ENCODE measurements at places on chromosomes 2 and 18.

DNA sequence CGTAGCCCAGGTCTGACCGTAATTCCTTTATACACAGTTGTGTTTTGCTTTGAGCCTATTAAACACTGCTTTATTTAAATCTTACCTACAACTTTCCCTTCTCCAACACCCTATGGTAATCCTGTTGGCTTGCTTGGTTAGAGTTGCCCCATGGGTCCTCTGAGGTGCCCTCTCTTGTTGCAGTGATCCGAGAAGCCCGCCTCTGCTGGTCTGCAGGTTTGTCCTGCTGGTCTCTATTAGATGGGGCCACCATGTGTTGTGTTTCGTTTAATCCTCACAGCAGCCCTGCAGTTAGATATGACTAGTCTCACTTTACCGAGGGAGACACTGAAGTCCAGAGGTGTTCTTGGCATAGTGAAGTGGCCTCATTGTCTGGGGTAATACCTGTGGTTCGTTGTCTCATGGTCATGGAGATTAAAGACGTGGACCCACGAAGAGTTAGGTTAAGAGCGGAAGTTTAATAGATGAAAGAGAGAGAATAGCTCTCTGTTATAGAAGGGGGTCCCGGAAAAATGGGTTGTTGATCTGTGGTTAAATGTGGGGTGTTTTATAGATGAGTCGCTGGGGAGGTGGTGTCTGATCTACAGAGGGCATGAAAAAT lies 7.2 kb upstream of the PDIA6 start:
- H3K27me3 ChIP-seq: peaks cover 10% of the 10 kb centered on the region
- H3K4me3 ChIP-seq: no peak overlapping the region
- H3K4me1 ChIP-seq: peaks cover 14% of the 10 kb centered on the region

DNA sequence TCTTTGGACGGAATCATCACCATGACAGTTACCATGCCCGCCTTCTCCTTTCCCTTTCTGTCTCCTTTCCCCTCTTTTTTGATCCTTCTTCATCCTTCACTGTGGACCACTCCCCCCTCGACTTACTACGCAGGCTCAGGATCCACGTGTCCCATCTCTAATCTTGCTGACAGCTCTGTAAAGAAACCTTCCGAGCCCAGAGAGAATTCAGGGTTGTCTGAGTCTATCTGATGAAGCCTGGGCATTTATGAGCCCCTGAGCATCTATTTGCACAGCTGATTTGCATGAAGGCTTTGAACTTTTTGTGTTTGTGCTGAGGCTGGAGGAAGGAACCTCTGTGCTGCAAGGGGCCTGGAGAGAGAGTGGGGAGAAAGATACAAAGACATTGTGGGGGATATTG lies 50.7 kb downstream of the CIB4 start:
- no peaks in the 10 kb centered on the region for H3K36me3 ChIP-seq
- no peak overlapping the region for H3K4me3 ChIP-seq
- no peak for DNase-seq
- peak overlapping the region; percentile 18 for H3K27ac ChIP-seq

- H3K4me3 ChIP-seq: no peak overlapping the region
- H3K27ac ChIP-seq: no peak overlapping the region
- peaks cover 16% of the 10 kb centered on the region for H3K27me3 ChIP-seq
- DNase-seq: no peak
- H3K36me3 ChIP-seq: peaks cover 11% of the 10 kb centered on the region
Observed at GRCh38 chr2:60275958-60276357, 277.5 kb downstream of the BCL11A start.

DNA sequence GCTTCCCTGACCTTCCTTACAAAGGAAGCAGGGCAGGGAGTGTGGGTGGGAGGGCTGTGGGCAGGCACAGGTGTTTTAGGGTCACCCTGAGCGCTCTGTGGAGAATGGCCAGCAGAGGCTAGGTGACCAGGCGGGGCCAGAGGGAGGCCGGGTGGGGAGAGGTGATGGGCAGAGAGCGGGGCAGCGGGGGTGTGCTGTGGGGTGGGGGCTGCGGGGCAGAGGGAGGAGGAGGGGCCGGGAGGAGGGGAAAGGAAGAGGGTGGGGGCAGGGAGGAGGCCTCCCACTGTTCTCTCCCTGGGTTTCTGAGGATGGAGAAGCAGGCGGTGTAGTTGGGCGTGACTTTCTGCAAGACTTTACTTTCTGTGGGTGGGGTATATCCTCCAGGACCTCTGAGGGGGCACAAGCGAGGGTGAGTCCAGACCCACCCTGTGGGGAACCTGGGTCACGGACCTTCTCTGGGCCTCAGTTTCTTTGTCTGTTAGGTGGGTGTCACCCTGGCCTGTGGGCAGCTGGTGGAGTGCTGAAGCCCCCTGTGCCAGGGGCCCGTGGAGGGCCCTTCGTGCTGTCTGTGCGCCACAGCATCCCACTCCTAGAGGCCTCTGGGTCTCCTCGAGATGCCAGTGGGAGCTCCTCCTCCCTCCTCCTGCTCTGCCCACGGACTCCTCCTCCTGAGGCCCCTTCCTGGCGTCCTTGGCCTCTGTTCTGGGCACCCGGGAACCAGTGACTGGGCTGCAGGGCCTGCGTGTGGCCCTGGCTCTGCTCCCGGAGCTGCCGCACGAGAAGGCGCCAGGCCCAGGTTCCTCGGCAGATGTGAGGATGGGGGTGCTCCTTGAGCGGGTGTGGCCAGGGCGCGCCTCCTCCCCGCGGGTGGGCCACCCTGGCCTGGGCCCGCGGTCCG lies 6.3 kb upstream of the NEU4 start:
- H3K4me3 ChIP-seq: peak overlapping the region; percentile 50
- no peaks in the 10 kb centered on the region for H3K36me3 ChIP-seq
- peak; percentile 3 for DNase-seq
- H3K27me3 ChIP-seq: no peaks in the 10 kb centered on the region
- peaks cover 41% of the 10 kb centered on the region for H3K4me1 ChIP-seq

DNA sequence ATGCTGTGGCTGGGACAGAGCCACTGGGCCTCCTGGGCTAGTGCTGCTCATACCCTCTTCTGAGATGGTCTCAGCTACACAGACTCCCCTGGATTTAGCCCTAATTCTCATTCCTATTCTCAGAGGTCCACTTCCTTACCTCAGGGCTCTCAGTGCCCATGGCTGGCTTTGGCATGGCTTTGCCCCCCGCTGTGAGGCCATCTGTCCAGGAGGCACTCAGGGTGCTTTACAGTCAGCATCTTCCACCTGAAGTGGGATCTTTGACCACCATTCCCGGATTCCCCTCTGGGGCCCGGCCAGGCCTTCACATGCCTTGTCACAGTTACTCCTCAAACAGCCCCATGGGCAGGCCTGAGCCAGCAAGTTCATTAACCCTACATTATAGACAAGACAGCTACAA lies 161.8 kb downstream of the CELF4 start:
- DNase-seq: no peak
- H3K36me3 ChIP-seq: no peaks in the 10 kb centered on the region
- no peak overlapping the region for H3K4me3 ChIP-seq
- peaks cover 10% of the 10 kb centered on the region for H3K27me3 ChIP-seq
- peaks cover 53% of the 10 kb centered on the region for H3K4me1 ChIP-seq

DNA sequence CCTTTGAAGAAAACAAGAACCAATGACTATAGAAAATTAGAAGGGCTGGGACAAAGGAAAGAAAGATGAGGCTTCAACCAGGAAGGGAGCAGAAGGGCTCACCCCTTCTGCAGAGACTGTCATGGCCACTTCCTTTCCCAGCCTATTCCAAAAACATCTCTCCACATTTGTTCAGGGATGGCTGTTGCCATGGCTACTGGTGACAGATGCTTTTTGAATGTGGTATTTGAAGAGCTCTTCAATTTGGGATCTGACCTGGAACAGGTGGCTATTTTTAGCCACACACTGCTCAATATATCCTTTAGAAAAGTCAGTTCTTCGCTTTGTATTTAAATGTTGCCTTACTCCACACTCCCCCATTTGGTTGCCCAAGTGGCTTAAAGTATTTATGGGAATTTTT lies 64.1 kb upstream of the LCLAT1 start:
- peaks cover 27% of the 10 kb centered on the region for H3K27me3 ChIP-seq
- H3K4me1 ChIP-seq: no peaks in the 10 kb centered on the region
- H3K36me3 ChIP-seq: no peaks in the 10 kb centered on the region
- DNase-seq: no peak

- H3K4me3 ChIP-seq: no peak overlapping the region
- peaks cover 57% of the 10 kb centered on the region for H3K27me3 ChIP-seq
- no peak overlapping the region for H3K27ac ChIP-seq
Observed at GRCh38 chr2:121049131-121049530, 235.9 kb downstream of the TFCP2L1 start.

- H3K4me1 ChIP-seq: no peaks in the 10 kb centered on the region
- peaks cover 27% of the 10 kb centered on the region for H3K36me3 ChIP-seq
- DNase-seq: no peak
- H3K27ac ChIP-seq: no peak overlapping the region
- H3K4me3 ChIP-seq: no peak overlapping the region
- H3K27me3 ChIP-seq: peaks cover 5% of the 10 kb centered on the region
Observed at GRCh38 chr2:74944987-74945787, 13.3 kb upstream of the POLE4 start.

GRCh38 chr2:239253264-239253663 lies 147.6 kb downstream of the HDAC4 start:
- no peak overlapping the region for H3K4me3 ChIP-seq
- H3K27ac ChIP-seq: peak overlapping the region; percentile 23
- H3K27me3 ChIP-seq: no peaks in the 10 kb centered on the region
- DNase-seq: no peak
- peaks cover 32% of the 10 kb centered on the region for H3K36me3 ChIP-seq
- H3K4me1 ChIP-seq: peaks cover 76% of the 10 kb centered on the region

DNA sequence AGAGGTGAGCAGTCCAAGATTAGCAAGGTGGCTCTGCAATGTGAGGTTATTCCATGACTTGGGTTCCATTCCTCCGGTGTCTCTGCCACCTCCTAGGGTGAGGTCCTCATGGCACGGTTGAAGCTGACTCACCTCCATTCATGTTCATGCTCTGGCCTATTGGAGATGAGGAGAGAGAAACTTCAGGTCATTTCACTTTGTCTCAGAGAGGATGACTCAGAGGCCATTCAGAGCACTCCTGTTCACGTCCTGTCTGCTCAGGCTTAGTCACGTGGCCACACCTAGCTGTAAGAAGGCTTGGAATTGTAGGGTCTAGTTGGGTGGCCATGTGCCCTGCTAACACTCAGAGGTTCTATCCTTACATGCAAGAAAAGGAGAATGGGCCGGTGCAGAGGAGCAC lies 67.5 kb upstream of the MBOAT2 start:
- peaks cover 12% of the 10 kb centered on the region for H3K4me1 ChIP-seq
- peaks cover 6% of the 10 kb centered on the region for H3K36me3 ChIP-seq
- DNase-seq: no peak
- H3K27ac ChIP-seq: no peak overlapping the region

DNA sequence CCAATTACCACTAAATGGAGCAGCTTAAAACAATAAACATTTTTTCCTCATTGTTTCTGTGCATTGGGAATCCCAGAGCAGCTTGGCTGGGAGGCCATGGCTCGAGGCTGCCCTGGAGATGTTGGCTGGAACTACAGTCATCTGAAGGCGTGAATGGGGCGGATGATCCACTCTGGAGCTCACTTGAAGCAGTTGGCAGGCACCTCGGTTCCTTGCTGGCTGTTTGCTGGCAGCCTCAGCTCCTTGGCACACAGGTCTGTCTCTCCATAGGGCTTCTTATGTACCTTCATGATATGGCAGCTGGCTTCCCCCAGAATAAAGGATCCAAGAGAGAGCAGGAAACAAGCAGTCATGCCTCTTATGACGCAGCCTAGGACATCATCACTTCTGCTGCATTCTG lies 227.0 kb upstream of the COPS8 start:
- H3K36me3 ChIP-seq: peaks cover 6% of the 10 kb centered on the region
- H3K27ac ChIP-seq: no peak overlapping the region
- no peak overlapping the region for H3K4me3 ChIP-seq
- no peak for DNase-seq

- no peak overlapping the region for H3K4me3 ChIP-seq
- H3K27ac ChIP-seq: no peak overlapping the region
- DNase-seq: no peak
- H3K36me3 ChIP-seq: no peaks in the 10 kb centered on the region
- peaks cover 4% of the 10 kb centered on the region for H3K4me1 ChIP-seq
- peaks cover 2% of the 10 kb centered on the region for H3K27me3 ChIP-seq
Observed at GRCh38 chr18:55853268-55853667, 265.3 kb upstream of the TCF4 start.

DNA sequence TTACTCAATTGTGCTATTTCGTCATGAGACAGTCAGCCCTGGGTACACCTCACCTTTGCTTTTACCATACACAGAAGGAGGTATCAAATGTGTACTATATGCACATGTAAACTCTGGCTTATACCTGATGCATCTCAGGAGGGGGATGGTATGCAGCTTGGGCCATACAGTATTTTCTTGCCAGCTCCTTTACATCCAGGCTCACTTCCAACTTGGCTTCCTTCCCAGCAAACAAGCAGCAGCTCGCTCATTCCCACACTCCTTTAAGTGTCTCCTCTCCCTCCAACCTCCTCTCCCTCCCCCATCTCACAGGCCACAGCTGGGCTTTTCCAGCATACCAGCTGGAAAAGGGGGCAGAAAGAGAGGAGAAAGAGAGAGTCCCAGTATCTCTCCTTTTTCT lies 9.6 kb downstream of the MARCHF4 start:
- H3K27ac ChIP-seq: no peak overlapping the region
- no peaks in the 10 kb centered on the region for H3K36me3 ChIP-seq
- H3K4me1 ChIP-seq: no peaks in the 10 kb centered on the region
- H3K4me3 ChIP-seq: no peak overlapping the region
- DNase-seq: no peak

DNA sequence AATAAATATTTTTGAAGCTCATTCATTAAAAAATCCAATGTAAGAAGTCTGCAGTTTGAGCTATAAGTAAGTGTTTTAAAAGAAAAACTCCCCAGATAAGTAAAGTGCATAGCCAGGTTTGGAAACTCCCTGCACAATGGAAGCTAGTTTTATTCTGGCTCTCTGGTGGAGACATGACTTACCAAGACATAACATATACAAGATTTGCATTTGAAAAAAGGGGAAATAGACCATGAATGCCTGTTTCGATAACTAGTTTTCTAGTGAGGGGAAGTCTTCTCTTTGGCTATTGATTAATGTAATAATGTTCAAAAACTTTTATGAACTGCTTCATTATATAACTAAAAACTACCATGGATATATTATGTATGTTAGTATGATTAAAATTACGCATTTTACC lies 435.2 kb downstream of the ARHGAP15 start:
- no peaks in the 10 kb centered on the region for H3K36me3 ChIP-seq
- no peaks in the 10 kb centered on the region for H3K27me3 ChIP-seq
- H3K27ac ChIP-seq: no peak overlapping the region
- no peaks in the 10 kb centered on the region for H3K4me1 ChIP-seq
- no peak for DNase-seq
- no peak overlapping the region for H3K4me3 ChIP-seq

GRCh38 chr2:185700883-185701282 lies 37.7 kb upstream of the FSIP2 start:
- DNase-seq: no peak
- H3K27ac ChIP-seq: no peak overlapping the region
- H3K4me1 ChIP-seq: peaks cover 15% of the 10 kb centered on the region
- H3K4me3 ChIP-seq: no peak overlapping the region
- H3K27me3 ChIP-seq: no peaks in the 10 kb centered on the region

GRCh38 chr18:59985289-59985688 lies 85.5 kb downstream of the PMAIP1 start:
- peaks cover 5% of the 10 kb centered on the region for H3K27me3 ChIP-seq
- peaks cover 8% of the 10 kb centered on the region for H3K4me1 ChIP-seq
- DNase-seq: no peak

All from nephron progenitor cell (in vitro differentiated cells).